Mesendoderm (in vitro differentiated cells): ENCODE measurements at places on chromosomes 4 and X.

DNA sequence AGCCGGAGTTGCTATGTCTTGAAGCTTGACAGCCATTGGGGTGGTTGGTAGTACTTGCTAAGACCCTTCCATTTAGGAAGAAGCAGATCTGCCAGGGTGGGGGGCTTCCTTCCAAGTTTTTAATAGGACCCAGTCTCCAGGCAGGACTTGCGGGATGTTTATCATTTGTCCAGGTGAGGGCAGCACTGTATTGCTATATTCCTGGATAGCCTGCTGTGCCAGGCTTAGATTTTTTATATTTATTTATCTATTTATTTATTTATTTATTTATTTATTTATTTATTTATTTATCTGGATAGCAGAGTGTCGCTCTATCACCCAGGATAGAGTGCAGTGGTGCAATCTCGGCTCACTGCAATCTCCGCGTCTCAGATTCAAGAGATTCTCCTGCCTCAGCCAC, 87.4 kb upstream of the CT45A1 start:
- DNase-seq: peak; percentile 1

DNA sequence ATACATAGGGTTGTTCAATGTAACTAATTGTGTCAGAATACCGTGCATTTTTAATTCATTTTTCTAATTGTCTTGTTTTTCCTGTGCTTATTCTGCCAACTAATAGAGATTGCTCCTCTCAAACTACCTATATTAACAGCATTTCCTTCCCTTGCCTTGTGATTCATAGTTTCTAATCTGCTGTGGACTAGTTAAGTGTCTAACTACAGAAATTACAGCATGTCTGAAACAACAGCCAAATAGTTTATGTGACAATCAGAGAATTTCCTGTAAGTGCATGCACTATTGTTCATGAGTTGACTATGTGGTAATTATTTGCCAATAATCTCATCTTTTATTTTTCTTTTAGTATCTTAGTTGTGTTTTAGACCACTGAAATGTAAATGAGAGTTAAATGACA, 4.1 kb upstream of the SEC24B start:
- DNase-seq: no peak

DNA sequence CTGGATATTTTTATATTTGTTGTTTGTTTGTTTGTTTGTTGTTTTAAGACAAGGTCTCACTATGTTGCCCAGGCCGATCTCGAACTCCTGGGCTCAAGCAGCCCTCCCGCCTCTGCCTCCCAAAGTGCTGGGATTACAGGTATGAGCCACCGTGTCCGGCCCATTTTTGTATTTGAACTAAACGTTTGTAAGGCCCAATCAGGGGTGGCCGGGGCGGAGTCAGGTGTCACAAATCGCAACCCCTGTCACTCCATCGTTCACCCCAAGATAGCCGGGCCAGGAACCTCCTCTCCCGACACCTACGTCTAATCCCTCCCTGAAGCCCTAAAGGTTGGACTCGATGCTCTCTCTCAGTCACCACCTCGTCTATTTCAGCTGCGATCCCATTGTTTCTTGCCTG, 722 bp upstream of the EFHC2 start:
- DNase-seq: peak; percentile 9

DNA sequence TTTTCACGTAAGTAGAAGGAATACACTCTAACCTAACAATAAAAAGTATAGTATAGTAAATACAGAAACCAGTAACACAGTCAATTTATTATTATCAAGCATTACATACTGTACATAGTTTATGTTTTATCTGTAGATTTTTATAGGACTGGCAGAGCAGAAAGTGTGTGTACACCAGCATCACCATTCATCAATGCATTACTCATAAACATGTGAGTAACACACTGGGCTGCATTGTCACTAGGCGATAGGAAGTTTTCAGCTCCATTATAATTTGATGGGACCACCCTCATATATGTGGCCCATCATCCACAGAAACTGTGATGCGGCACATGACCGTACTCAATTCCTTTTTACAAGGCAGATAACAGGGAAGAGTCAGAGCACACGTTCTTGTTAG, 137.8 kb upstream of the RBPJ start:
- DNase-seq: no peak

DNA sequence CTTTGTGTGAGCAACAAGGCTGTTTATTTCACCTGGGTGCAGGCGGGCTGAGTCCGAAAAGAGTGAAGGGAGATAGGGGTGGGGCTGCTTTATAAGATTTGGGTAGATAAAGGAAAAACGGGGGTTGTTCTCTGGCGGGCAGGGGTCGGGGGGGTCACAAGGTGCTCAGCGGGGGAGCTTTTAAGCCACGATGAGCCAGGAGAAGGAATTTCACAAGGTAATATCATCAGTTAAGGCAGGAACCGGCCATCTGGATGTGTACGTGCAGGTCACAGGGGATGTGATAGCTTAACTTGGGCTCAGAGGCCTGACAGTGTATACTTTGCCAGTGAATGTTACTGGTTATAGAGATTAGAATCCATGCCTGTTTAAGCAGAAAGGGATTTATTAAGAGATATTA, 19.7 kb upstream of the SPCS3 start:
- DNase-seq: peak; percentile 59

GRCh38 chr4:42906341-42906740, 13.8 kb downstream of the GRXCR1 start:
- no peak for DNase-seq
